Sigmoid colon (tissue), 7 donors: ENCODE measurements at places on chromosomes 2 and 18. TPM values are rescaled to one million over a fixed set of nuclear protein-coding genes. Genes with fewer than 3 reads are reported as not detected.

GREB1L gene
- total RNA-seq, result 4.4 TPM

ASIC4 gene
- total RNA-seq, result not detected

FAM110C gene
- total RNA-seq, result not detected

EN1 gene
- not detected for total RNA-seq

CCDC141 gene
- total RNA-seq, result 4.5 TPM

ADNP2 gene
- 13.2 TPM for total RNA-seq

CROCC2 gene
- total RNA-seq, result not detected

FAM117B gene
- 3.7 TPM for total RNA-seq

MBP gene
- 24.0 TPM for total RNA-seq

GRCh38 chr2:194151231-194151630 is 1505.8 kb upstream of the SLC39A10 start:
- DNase-seq, result no peak

- DNase-seq, result no peak
These were observed 123.5 kb upstream of the ZFP36L2 start for GRCh38 chr2:43349904-43350303.

DNA sequence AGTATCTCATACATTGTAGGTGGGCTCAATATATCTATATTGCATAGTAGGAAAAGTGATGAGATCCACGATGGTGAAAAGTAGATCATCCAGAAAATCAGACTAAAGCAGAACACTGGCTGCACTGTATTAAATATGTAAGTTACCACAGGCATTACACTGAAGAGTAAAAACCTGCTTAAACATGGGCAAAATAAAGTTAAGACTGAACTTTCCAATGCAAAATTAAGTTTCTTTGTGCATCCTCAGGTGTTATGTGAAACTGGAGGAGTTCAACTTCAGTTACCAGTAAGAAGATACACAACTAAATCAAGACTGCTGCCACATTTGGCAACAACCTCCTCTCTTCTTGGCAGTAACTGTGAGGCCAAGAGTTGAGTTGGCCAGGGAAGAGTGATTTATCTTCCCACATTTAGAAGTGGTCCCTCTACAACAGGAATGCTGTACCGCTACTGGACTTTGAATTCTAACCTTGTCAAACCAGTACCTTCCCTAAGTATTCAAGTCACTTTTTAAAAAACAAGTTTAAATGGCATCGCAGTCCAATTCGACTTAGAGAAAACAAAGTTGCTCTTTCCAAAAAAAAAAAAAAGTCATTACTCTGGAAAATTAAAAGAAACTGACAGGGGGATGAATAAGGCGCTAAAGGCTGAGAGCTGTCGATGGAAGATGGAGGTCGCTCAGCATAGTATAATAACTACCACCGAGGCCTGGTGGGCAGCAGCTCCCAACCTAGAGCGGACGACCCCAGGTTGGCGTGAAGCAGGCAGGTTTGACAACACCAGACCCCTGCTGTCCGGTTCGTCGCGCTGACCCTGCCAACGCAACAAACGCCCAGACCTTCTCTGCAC is 1.1 kb downstream of the MAP4K3 start:
- no peak for DNase-seq

DNA sequence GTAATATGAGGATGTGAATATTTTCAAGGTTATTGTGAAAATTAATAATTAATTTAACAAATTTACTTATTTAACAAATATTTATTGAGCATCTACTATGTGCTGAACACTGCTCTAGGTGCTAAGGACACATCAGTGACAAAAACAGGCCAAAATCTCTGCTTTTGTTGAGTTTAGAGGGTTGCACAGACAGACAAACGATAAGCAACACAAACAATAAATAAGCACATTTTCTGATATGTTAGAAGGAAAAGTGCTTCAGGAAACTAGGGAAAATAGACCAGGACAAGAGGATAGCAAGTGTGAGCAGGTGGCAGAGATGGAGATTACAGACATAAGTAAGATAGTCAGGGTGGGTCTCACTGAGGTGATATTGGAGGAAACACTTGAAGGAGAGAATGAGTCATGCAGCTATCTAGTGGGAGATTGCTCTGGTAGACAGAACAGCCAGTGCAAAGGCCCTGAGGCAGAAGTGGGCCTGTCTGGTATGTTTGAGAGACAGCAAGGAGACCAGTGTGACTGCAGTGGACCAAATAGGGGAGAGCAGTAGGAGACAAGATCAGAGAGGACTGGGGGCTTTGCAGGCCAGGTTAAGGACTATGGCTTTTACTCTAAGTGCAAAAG is 38.3 kb downstream of the SFXN5 start:
- DNase-seq, result no peak

- no peak for DNase-seq
These were observed 5.0 kb downstream of the NT5DC4 start for GRCh38 chr2:112725545-112726457.

DNA sequence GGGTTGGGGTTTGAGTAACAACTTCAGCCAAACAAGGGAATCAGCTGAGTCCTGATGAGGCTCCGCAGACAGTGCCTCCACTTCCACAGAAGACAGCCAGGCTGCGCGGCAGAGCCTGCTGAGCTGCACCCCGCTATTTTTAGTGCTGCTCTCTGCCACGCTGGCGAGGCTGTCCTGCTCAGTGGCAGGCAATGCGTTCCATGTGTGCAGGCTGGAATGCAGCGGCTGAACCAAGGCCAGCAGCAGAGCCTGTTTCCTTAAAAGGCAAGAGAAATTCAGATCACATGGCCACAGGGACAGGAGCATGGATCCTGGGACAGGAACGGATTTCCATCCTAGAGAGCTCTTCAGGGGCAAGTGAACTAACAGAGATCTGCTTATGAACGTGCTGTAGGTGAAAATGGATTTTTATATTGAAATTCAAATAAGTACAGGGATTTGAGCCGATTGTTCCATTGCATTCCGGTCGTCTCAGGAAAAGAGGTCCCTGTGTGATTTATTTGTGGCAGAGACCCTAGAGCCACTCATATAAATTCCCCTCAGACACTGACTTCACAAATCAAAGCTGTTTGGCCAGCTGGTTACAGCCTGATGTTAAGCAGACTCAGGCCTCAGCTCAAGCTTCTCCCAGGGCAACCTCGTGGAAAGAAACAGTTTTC is 98.7 kb downstream of the COL6A3 start:
- DNase-seq, result peak; percentile 99

DNA sequence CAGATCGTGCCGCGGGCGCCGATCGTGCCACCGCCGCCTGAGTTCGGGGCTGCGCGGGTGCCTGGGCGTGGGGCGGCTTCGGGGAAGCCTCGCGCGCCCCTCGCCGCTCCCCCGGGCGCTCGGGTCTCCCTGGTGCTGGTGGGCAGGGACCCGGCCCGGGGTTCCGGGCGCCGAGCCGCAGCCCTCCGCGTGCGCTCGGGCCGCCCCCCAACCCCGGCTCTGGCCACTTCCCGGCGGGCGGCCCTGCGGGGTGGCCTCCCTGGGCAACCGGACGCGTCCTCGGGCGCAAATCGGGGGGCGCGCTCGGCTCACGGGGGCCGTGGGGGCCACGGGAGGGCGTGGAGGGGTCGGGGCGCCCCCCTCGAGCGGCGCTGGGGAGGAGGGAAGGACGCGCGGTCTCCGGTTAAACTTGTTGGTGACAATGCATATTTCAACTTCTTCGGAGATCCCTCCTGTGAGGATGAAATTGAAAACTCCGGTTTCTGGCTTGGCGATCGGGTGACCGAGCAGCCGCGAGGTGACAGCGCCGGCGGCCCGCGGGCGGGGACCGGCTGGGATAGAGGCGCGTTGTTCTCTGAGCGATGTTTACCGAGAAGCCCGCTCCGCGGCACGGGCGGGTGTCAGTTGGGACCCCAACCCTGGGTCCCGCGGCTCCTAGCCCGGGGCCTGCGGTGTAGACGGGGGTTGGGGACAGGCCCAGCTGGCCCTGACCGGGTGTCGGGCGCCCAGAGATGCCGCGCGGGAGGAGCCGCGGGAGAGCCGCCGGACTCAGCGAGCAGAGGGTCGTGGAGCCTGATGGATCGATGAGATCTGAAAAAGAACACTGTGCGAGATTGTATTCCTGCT is 676 bp downstream of the SH3BP4 start:
- peak; percentile 63 for DNase-seq

- DNase-seq, result no peak
These were observed 2.4 kb downstream of the FBXO48 start for GRCh38 chr2:68464651-68465050.

- DNase-seq, result no peak
These were observed 106.3 kb downstream of the TTN start for GRCh38 chr2:178700922-178701342.

- no peak for DNase-seq
These were observed 27.4 kb upstream of the SLC3A1 start for GRCh38 chr2:44247924-44248323.

GRCh38 chr2:12031866-12032265 is 285.4 kb downstream of the LPIN1 start:
- no peak for DNase-seq

- no peak for DNase-seq
These were observed 223.6 kb downstream of the CDH20 start for GRCh38 chr18:61556862-61557261.

DNA sequence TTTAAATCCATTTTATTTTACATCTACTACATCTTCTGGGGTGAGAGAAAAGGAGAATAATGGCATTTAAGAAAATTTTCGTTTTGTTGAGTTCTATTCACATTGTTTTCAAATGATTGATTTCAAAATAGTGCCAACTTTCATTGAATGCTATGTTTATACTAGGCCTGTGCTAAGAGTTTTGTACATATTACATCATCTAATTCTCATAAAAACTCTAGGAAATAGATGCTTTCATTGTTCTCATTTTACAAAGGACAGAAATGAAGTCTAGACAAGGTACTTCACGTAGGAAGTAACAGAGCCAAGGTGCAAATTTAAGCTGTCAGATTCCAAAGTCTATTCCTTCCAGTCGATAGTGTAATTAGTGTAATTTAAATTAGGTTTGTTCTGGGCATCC is 402.8 kb upstream of the UBE2E3 start:
- DNase-seq, result no peak

DNA sequence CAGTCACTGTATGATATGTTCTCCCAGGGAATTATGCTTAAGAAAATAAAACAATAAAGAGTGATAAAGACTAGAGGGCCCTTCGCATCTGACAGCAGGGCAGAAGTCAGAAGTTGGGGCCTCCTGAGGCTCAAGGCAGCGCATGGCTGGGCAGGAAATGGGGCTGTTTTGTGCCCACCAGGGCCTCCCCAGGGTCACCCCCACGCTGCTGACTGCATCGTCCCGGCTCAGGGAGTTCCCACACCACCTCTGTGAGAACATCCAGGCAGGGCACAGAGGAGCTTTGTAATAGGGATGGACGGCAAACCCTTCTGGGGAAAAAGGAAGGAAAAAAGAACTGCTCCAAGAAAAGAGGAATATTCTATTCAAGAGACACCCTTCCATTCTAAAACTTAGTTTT is 41.2 kb downstream of the PAX3 start:
- no peak for DNase-seq

DNA sequence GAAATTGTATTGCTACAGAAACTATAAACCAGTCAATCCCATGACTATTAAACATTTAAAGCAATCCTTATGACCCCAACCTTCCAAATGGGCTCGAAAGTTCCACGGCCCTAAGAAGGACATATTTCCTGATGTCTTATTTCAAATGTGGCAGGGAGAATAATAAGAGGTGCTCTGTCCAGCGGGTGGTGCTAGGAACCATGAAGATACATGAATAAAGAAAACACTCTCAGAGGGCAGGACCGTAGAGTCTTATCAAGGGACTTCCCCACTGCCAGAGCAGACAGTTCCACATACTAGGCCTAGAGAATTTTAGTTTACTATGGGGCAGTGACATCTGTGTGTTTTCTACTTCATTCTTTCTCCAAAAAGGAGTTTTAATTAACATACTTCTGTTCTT is 187.1 kb upstream of the PIK3C3 start:
- no peak for DNase-seq

DNA sequence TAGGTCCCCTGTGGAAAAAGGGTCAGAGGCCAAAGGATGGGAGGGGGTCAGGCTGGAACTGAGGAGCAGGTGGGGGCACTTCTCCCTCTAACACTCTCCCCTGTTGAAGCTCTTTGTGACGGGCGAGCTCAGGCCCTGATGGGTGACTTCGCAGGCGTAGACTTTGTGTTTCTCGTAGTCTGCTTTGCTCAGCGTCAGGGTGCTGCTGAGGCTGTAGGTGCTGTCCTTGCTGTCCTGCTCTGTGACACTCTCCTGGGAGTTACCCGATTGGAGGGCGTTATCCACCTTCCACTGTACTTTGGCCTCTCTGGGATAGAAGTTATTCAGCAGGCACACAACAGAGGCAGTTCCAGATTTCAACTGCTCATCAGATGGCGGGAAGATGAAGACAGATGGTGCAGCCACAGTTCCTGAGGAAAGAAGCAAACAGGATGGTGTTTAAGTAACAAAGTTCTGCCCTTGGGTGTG is 165.8 kb downstream of the RPIA start:
- no peak for DNase-seq

DNA sequence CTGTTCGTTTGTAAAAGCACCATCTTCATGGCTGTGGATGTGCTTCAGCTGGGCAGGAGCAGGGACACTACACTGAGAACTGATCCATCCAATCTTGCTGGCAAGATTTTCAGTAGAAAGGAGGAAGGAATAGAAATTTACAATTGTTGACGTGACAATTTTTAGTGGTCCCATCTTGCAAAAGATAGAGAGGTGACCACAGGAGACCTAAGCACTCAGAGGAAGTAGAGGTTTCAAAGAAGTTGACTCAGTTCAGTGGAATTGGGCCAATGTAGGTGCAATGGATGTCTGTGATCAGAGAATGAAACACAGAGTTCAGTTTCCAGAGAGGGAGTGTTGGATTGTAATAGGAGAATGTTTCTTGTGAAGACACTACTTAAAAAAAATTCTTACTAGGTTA is 1.4 kb downstream of the UGT1A5 start:
- DNase-seq, result no peak

DNA sequence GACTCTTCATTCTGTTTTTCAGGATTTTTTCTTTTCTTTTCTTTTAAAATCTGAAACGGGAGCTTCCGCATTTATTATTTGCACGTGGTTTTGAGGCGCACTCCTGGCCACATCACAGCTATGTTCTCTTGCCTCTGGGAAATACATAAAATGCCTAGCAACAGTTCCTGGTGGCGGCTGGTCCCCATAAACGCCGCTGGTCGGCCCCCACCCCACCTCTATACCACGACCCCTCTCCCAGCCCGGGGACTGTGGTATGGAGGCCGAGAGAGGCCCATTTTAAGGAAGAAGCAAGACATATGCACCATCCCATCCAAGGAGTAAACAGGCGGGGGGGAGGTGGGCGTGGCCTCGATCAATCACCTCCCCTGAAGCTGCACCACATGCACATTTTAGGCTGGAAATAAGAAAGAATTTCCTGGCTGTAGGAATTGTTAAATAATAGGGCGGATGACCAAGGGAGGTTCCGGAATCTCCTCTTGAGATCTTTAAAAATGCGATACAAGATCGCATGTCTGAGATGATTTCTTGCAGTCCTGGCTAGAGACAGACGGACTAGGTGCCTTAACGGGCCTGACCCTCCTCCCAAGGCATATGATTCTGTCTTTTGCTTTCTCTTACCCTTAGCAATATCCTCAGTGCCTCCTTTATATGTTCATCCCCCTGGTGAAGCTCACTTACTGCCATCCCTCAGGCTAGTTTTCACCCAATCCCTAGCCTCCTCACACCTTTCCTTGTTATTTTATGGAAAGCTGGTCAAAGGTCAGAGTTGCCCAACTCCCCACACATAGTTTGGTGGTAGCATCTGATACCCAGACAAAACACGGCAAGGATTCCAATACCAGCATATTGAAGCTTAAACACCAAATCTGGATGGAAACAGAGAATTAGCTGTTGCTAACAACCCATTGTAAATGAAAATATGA is 82.4 kb downstream of the BCL2 start:
- DNase-seq, result no peak
